Right cardiac atrium (tissue), 5 donors: ENCODE measurements at places on chromosomes 6 and 20.

DNA sequence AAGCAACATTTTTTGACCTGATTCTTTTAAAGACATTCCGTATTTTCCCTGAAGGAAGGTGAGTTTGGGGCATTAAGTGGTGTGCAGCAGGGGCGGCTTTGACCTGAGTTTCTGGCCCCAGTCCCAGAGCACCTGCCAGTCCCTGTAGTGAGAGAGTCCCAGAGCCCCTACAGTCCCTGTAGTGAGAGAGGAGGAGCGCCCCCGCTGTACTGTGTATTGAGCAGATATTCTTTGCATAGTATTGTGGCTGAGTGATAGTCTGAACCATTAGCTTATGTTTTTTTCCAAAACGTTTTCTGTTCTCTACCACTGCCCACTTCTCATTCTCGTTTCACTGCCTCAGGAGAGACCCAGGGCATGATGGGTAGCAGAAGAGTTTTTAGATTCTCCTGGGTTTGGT is 17.2 kb upstream of the SH3BGRL2 start:
- DNase-seq = no peak

- DNase-seq = peak; percentile 78
Observed at GRCh38 chr6:26199773-26200764, 112.8 kb downstream of the HFE start.

DNA sequence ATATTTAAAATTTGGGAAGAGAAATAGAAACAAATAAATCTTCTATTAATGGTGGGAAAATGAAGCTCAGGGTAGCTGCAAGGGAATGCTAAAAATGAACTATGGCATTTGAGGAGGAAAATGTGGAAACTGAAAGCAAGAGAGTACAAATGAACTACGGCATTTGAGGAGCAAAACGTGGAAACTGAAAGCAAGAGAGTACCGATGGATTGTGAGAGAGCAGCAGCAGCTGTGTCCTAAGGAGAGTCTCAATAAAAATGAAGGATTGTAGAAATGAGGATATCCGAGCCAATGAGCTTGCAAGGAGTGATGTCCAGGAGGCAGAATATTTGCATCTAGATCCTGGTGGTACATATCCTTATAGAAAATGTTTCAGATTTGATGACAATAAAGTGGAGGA is 547.1 kb upstream of the ZNF337 start:
- DNase-seq = no peak

- no peak for DNase-seq
Observed at GRCh38 chr20:20417876-20418676, 50.2 kb downstream of the INSM1 start.

- no peak for DNase-seq
Observed at GRCh38 chr6:119426619-119427018, 77.1 kb upstream of the MAN1A1 start.
